ENCODE measurements at places on chromosomes 4 and X. TPM values are rescaled to one million over a fixed set of nuclear protein-coding genes. Genes with fewer than 3 reads are reported as not detected.

UGT2B11 gene
- not detected for total RNA-seq

DGAT2L6 gene
- not detected for total RNA-seq

KIT gene
- 5.0 TPM for total RNA-seq

MAML3 gene
- total RNA-seq, result 7.9 TPM

TRPC3 gene
- total RNA-seq, result not detected

SLC16A2 gene
- total RNA-seq, result 2.6 TPM

ZNF81 gene
- total RNA-seq, result 7.8 TPM

KLF8 gene
- 23.2 TPM for total RNA-seq

CLCN4 gene
- 0.84 TPM for total RNA-seq

UGT2A1 gene
- not detected for total RNA-seq

NDST4 gene
- total RNA-seq, result not detected

CFP gene
- total RNA-seq, result 0.48 TPM

GPM6B gene
- total RNA-seq, result 3.6 TPM

UGT8 gene
- total RNA-seq, result 1.1 TPM

MAGEA2B gene
- not detected for total RNA-seq

HSD17B13 gene
- total RNA-seq, result not detected

BST1 gene
- total RNA-seq, result 0.80 TPM

SORCS2 gene
- total RNA-seq, result 5.0 TPM

RPL36A gene
- 361 TPM for total RNA-seq

SRD5A3 gene
- total RNA-seq, result 52.8 TPM

CFAP47 gene
- not detected for total RNA-seq

CT45A10 gene
- total RNA-seq, result not detected

PRKG2 gene
- total RNA-seq, result 1.3 TPM
